ENCODE measurements at places on chromosomes 13 and 19.

- DNase-seq: no peak
These were observed 194.6 kb downstream of the TM9SF2 start for GRCh38 chr13:99695857-99696256.

GRCh38 chr19:50264483-50265186, 61.2 kb downstream of the MYH14 start:
- DNase-seq: no peak

GRCh38 chr19:989381-990081, 5.4 kb downstream of the WDR18 start:
- DNase-seq: no peak

GRCh38 chr13:83622422-83622784, 259.9 kb downstream of the SLITRK1 start:
- DNase-seq: no peak

DNA sequence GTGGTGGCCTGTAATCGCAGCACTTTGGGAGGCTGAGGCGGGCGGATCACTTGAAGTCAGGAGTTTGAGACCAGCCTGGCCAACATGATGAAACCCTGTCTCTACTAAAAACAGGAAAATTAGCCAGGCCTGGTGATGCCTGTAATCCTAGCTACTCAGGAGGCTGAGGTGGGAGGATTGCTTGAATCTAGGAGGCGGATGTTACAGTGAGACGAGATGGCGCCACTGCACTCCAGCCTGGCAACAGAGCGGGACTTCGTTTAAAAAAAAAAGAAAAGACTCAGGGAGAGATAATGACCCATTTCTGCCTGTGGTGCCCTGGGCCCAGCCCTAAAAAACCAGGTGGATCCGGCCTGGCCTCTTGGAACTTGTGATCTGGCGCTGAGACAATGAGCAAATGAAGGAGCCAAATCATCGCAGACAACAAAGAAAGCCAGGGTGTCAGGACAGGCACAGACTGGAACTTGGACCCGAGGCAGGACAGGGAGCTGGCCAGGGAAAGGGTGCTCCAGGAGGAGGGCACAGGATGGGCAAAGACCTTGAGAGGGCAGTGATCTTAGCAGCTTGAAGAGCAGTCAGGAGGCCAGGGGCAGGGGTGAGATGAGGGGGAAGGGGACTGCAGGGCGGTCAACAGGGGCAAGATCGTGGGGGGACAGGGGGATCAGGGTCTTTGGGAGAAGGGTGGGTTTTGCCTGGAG, 962 bp upstream of the JAK3 start:
- DNase-seq: no peak

DNA sequence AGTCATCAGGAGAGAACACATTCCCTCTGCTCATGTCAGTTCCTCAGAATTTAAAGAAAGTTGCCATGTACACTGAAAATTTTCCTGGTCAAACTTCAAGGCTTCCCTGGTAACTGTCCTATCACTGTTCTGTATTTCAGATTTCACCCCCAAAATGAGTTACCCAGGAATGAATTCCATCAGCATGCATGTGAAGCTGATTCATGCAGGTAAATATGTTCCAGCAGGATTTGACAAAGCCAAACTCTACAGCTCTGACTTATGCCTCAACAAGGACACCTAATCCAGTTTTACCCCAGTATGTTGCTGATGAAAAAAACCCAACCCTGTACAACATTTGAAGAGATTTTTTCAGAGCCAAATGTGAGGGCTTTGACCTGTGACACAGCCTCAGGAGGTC, 21.5 kb downstream of the LIG4 start:
- DNase-seq: no peak

DNA sequence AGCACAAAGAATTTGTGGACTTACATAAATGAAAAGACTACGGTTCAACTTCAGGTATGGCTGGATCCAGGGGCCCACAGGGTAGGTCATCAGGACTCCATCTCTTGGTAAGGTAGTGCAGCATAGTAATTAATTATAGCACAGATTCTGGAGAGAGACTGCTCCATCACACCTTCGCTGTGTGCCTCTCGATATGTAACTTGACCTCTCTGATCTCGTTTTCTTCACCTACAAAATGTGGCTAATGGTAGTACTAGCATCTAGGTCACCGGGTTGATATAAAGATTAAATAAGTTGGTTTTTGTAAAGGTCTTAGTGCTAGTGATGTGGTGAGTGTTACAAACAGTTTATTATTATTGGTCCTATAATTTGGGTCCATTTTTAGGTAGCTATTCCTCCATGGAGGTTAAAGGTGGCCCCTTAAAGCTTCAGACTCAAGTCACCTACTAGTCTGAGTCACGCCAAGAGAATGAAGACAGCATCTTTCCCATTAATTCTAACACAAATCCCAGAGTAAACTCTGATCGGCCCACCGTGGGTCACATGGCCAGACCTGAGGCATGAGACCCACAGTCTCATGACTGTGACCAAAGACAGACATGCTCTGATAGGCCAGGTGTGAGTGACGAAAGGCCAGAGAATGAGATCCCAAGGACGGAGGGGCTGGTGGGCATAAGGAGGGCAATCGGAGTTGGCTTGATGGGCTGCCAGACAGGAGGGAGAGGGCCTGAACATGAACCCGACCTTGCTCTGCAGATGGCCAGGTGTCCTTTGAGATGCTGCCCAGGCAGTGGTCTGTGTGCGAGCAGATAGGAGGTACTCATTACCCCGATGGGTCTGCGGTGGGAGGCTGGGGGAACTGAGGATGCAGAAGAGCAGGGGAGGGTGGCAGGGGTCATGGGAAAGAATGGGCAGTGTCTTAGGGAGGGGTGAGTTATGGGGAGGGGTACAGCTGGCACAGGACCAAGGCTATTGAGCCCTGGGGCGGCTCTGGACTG, 18.3 kb upstream of the PSMD8 start:
- no peak for DNase-seq
